Neuronal stem cell (in vitro differentiated cells): ENCODE measurements at places on chromosomes 16 and 17.

GRCh38 chr17:72477491-72477890 lies 356.7 kb downstream of the SOX9 start:
- peaks cover 5% of the 10 kb centered on the region for H3K27me3 ChIP-seq
- no peak for DNase-seq
- no peak overlapping the region for H3K4me3 ChIP-seq
- peaks cover 4% of the 10 kb centered on the region for H3K4me1 ChIP-seq

DNA sequence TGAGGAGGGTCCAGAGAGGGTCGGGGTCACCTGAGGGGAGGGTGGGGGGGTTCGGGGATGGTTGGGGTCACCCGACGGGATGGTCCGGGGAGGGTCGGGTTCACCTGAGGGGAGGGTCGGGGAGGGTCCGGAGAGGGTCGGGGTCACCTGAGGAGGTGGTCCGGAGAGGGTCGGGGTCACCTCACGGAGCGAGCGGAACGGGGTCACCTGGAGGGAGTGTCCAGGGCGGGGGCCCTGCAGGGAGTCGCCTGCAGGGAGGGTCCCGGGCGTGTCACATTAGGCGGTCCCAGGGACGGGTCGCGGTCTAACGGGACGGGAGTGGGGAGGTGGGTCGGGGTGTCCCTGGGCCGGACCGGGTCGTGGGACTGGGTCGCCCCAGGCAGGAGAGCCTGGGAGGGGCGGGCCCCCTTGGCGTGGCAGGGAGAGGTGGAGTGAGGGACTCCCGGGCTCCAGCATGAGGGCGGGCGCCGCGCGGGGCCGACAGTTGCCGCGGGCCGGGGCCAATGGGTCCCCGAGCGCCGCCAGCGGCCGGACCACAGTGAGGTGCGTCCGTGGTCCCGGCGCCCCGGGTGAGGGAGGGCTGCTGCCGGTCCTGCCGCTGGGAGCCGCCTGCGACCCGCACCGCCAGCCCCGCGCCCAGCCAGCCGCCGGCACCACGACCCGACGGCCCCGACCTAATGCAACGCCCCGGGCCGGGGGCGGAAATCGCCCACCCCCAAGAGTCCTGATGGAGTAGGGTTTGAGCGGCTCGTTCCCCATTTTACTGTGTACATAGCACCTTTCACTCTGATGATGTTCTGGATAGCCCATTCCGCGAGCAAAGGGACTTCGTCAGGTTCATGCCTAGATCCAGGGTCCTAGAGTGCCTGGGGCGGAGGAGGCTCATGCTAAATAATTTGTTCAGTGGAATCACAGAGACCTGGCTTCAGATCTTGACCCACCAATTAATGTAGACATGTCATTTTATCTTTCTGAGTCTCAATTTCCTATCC lies 1.2 kb upstream of the ABCA3 start:
- H3K27me3 ChIP-seq = peaks cover 23% of the 10 kb centered on the region
- H3K4me1 ChIP-seq = peaks cover 5% of the 10 kb centered on the region

DNA sequence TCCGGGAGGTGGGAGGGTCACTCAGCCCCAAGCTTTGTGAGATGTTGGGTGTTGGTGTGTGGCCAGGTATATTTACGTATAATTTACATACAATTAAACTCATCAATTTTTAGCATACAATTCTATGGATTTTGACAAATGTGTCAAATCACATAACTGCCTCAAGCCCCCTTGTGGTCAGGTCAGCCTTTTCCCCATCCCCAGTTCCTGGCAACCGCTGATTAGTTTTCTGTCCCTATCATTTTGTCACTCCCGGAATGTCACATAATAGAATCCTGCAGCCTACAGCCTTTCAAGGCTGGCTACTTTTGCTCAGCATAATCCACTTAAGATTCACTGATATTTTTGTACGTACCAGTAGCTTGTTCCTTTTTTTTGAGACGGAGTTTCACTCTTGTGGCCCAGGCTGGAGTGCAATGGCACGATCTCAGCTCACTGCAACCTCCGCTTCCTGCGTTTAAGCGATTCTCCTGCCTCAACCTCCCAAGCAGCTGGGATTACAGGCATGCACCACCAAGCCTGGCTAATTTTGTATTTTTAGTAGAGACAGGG lies 19.3 kb upstream of the RAI1 start:
- DNase-seq = no peak
- H3K4me1 ChIP-seq = peaks cover 7% of the 10 kb centered on the region
- H3K27ac ChIP-seq = no peak overlapping the region

GRCh38 chr17:28811651-28812090 lies 30.9 kb downstream of the FAM222B start:
- peak overlapping the region; percentile 75 for H3K4me3 ChIP-seq
- H3K4me1 ChIP-seq = peaks cover 7% of the 10 kb centered on the region

DNA sequence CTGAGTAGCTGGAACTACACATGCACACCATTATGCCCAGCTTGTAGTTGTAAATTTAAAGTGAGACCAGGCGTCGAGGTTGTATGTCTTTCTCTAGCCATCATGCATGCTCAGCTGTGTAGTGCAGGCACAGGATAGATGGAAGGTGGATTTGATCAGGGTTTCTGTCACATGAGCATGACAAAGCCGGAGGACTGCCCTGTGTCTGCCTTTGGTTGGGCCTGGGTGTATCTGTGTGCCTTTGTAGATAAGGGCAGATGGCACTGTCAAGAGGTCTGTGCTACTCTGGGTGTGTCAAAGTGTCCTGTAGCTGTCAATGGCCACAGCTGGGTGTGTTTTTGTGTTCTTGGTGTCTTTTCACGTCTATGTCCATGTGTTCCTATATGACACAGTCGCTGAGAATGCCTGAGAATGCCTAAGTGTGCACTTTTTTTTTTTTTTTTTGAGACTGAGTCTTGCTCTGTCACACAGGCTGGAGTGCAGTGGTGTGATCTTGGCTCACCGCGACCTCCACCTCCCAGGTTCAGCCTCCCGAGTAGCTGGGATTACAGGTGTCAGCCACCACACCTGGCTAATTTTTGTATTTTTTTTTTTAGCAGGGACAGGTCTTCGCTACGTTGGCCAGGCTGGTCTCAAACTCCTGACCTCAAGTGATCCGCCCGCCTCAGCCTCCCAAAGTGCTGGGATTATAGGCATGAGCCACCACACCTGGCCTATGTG lies 4.1 kb upstream of the NAGS start:
- no peaks in the 10 kb centered on the region for H3K36me3 ChIP-seq
- no peak overlapping the region for H3K27ac ChIP-seq
- peaks cover 69% of the 10 kb centered on the region for H3K27me3 ChIP-seq
- peaks cover 4% of the 10 kb centered on the region for H3K4me1 ChIP-seq

GRCh38 chr16:63447121-63447520 lies 1410.9 kb upstream of the CDH8 start:
- no peak overlapping the region for H3K27ac ChIP-seq
- no peaks in the 10 kb centered on the region for H3K27me3 ChIP-seq
- peak; percentile 9 for DNase-seq
- H3K36me3 ChIP-seq = no peaks in the 10 kb centered on the region
- no peak overlapping the region for H3K4me3 ChIP-seq

GRCh38 chr16:17316005-17316404 lies 154.8 kb downstream of the XYLT1 start:
- no peaks in the 10 kb centered on the region for H3K27me3 ChIP-seq
- no peaks in the 10 kb centered on the region for H3K36me3 ChIP-seq
- no peak overlapping the region for H3K27ac ChIP-seq
- H3K4me3 ChIP-seq = no peak overlapping the region
- no peaks in the 10 kb centered on the region for H3K4me1 ChIP-seq
- no peak for DNase-seq

- no peak overlapping the region for H3K4me3 ChIP-seq
- H3K27me3 ChIP-seq = no peaks in the 10 kb centered on the region
- H3K27ac ChIP-seq = no peak overlapping the region
- no peak for DNase-seq
- H3K4me1 ChIP-seq = no peaks in the 10 kb centered on the region
Observed at GRCh38 chr17:8913091-8913490, 45.6 kb upstream of the PIK3R6 start.

GRCh38 chr17:51120357-51120738 lies 320 bp downstream of the SPAG9 start:
- H3K27ac ChIP-seq = peak overlapping the region; percentile 64
- DNase-seq = no peak
- H3K4me3 ChIP-seq = peak overlapping the region; percentile 89

DNA sequence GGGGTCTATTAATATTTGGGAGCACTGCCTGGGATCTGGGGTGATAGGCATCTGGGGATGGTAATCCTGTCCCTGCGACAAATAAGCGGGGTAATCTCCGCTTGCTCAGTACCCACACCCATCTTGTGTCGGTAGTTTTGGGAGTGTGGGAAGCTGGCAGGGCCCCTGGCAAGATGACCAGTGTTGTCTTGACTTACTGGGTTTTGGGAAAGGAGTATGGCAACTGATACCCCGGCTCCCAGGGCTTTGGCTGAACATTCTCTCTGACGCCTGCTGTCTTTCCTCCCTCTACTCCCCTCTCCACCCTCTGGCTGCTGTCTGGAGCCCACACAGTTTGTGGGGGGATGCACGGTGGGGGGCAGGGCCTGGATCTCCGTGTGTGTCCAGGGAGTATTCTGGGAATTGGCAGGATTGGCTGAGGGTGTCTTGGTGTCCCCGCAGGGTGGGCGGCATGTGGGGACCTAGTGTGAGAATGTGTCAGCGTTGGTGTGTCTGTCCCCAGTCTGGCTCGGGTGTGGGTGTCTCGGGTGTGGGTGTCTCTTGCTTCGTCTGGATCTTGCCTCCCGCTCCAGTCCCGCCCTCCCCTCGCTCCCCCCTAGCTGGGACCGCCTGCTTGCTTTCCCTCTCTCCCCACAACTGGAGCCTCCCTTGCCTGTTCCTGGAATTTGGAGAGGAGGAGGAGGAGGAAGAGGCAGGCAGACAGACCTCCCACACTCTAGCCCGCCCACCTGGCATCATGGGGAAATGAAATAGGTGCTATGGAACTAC lies 12.0 kb downstream of the RARA start:
- H3K4me3 ChIP-seq = no peak overlapping the region
- H3K4me1 ChIP-seq = peaks cover 31% of the 10 kb centered on the region
- no peaks in the 10 kb centered on the region for H3K36me3 ChIP-seq

DNA sequence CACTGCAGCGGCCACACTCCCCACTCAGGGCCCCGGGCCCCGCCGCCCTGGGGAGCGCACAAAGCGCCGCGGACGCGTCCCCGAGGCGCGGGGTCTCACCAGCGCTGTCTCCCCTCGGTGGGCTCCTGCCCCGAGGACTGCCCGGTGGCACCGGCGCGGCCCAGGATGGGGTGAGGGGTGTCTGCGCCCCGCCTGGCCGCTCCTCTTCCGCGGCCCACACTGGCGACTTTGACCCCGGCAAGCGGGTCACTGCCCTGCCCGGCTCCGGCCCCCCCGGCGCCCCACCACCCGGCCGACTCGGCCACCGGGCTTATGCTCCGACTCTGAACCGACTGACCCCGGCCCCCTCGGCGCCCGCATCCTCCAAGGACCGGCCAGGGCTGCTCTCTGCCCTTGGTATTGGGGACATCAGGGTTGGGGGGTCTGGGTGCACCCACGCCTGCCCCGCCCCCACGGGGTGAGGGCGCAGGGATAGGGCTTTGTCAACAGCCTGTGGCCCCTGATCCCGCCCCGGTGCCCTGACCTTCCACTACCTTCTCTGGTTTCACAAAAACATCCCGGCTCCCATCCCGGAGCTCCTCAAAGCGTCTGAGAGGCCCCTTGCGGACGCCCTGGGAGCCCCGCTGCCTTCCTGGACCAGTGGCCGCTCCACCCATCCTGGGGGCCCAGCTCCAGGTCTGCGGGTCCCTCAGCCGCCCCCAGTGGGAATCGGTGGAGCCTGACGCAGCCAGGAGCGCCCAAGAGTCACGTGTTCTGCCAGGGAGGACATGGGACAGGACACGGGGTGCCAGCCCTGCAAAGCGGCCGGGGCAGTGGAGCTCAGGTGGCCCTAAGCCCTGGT lies 829 bp downstream of the GCGR start:
- DNase-seq = no peak
- H3K4me1 ChIP-seq = peaks cover 2% of the 10 kb centered on the region
- H3K27ac ChIP-seq = no peak overlapping the region
- no peak overlapping the region for H3K4me3 ChIP-seq
- H3K36me3 ChIP-seq = no peaks in the 10 kb centered on the region
